ENCODE measurements at places on chromosomes 12 and 14.

GRCh38 chr12:75660805-75661404, 149.5 kb upstream of the KRR1 start:
- no peak for DNase-seq

GRCh38 chr12:111788178-111788654, 21.5 kb downstream of the ALDH2 start:
- DNase-seq: no peak

GRCh38 chr14:22555384-22556011, 33.5 kb downstream of the DAD1 start:
- DNase-seq: no peak

GRCh38 chr12:84128117-84128991, 784.2 kb downstream of the SLC6A15 start:
- DNase-seq: no peak

DNA sequence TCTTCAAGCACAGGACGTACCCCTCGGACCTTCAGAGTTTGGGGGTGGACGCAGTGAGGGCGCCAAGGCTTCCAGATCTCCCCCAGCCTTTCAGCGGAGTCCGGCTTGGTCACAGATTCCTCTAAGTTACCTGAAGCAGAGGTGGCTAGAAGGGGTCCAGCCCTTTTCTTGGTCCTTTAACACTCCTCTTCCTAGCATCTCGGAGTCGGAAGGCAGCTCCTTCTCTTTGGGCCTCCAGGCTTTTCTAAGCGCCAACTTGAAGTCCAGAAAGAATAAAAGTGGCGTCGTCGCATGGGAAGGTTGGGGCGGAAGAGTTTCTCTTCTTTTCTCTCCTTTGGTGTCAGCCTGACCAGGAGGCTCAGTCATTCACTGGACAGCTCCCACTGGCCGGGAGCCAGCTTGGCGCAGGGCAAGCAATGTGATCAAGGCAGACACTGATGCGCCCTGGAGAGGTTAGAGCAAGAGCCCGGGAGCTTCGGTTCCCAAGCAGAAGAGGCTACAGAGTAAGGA, 9.6 kb downstream of the OR6S1 start:
- DNase-seq: no peak

- DNase-seq: no peak
Observed at GRCh38 chr12:27361372-27361771, 28.7 kb downstream of the BMAL2 start.

GRCh38 chr12:12636641-12637040, 25.0 kb downstream of the CREBL2 start:
- no peak for DNase-seq

DNA sequence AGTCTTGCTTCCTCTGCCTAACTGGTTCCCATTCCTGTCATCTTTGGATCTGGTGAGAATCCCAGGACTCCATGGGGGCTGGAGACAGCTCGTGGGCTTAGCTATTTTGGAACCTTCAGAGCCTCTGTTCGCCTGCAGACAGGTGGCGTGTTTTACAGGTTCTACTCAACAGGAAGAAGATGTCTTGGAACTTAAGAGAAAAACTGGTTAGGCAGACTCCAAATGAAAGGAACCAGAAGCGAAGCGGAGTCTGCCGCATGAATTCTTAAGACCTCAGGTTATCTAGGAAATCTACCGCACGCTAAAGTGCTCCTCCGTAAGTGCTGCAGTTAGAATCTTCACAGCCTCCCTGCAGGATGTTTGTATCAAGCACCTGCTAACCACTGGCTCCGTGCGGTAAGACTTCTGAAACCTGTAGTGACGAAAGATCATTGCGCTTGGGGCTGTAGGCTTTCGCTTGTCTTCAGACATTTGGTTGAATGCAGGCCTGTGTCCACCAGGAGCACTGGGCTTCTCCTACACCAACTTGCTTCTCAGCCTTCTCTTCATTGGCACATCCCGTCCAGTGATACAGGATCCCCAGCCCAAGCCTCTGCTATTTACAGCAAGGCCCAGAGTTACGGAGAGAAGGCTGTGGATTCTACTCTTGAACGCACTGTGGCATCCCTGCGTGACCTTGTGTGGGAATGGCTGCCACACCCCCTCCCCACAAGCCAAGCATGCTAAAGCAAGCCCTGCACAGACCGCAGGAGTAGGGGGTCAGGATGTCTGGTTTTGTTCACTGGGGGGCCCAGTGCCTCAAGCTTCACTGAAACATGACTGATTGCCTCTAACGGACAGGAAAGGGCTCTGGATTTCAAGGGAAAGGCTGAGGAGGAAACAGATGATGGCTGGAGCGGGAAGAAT, 35.0 kb downstream of the ACADS start:
- no peak for DNase-seq

GRCh38 chr14:74848768-74849167, 27.2 kb downstream of the PROX2 start:
- no peak for DNase-seq

GRCh38 chr12:99521664-99522063, 125.9 kb upstream of the GARIN6 start:
- no peak for DNase-seq

DNA sequence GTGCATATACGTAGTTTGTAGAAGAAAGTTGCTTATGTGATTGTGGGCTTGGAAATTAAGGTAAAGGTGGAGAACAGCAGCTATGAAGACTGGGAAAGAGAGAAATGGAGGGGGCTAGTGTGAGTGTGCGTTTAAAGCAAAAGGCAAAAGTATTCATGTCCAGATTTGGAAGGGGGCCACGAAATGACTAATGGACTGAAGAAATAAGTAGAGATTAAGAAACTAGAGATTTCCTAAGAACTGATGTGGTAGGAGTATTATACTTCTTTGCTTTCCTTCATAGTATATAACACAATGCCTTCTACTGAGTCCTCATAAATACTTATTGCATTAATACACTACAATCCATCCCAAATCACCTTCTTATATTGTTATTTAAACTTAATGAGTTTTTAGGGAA, 298.6 kb upstream of the NOVA1 start:
- no peak for DNase-seq

DNA sequence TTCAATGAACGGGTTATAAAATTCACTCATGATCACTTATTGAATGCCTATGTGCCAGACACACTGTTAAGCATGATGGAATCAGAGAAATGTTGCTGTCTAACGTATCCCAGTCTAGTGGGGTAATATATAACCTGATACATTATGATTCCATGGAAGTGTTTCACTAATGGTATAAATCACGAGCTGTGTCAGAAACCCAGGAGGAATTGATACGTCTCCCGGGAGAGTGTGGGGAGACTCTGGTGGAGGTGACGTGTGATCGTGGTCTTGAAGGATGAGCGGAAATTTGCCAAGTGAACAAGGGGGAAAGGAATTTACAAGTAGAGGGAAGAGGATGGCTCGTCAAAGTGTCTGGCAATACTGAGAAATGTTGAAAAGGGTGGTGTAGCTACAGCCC, 26.5 kb downstream of the MANSC1 start:
- DNase-seq: no peak

- no peak for DNase-seq
Observed at GRCh38 chr12:84691266-84691665, 221.3 kb downstream of the SLC6A15 start.
